ENCODE measurements at places on chromosomes 1 and 21.

DNA sequence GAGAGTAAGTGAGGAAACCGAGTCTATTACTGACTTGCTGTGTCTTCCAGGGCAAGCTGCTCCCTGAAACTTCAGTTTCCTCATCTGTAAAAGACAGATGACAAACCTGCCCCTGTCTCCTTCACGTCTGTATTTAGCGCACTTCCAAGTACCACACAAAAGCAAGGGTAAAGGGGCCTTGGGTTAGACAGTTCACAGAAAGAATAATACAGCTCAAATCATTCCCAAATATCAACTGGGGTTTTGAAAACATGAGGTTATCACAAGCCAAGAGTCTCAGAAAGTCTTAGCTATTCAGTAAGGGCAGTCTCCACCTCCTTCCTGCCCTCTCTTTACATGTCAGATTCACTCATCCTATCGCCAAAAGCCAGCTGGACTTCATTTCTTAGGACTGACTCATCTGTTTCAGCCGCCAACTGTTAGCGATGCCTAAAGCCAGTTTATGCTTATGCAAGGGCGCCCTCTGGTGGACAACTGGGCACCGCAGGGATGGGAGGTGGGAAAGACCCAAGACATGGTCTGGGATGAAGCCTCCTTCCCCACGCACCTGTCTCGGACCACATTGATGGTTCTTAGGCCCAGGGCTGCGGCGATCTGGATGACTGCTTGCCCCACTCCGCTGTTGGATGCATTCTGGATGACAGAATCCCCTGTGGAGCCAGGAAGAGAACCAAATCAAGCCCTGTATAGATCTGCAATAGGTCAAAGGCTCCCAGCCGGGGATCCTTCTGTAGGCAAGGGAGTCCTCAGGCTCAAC is 21.1 kb upstream of the SRSF4 start:
- peak; percentile 87 for DNase-seq

DNA sequence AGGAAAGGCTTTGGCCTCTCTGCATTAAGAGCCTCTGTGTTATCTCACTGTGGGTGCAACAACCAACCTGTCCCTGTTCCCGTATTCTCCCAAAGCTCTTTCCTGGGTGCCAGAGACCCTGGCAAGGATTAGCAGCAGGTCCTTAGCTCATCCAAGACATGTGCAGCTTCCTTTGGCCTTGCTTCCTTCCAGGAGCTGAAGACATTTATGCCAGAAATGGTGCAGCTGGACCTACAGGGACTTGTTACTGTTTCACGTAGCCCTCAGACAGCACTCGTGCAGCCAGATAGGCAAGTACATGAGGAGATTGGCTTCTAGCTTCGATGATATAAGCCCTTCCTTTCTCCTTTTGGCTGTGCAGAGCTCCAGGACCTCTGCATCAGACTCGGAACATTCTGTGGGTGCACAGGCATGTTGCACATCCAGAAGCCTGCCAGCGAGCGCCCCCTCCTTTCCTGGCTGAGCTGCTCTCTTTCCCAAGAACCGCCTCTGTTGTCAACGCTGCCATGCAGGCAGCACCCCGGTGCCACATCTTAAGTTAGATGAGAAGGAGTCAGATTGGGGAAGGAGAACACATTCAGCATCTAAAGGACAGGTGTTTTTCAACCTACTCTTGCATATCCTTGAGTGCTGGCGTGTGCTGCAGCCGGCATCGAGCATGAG is 284.5 kb upstream of the PLXNA2 start:
- DNase-seq = no peak

DNA sequence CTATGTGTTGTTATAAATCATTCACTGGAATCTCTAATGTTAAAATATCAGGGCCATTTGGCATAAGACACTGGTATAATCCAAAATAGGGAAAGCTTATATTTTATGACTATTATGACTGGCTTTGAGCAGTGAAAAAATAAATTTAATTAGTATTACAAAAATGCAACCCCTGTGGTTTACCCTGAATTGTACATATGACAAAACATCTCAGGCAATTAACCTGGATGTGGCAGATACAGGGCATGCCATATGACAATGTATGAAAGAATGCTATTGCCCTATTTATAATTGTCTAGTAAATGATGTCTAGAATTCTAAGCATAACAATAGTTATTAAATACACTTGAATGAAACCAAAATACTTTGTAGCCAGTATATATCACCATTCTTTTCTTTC is 532.5 kb upstream of the ADGRL4 start:
- no peak for DNase-seq

DNA sequence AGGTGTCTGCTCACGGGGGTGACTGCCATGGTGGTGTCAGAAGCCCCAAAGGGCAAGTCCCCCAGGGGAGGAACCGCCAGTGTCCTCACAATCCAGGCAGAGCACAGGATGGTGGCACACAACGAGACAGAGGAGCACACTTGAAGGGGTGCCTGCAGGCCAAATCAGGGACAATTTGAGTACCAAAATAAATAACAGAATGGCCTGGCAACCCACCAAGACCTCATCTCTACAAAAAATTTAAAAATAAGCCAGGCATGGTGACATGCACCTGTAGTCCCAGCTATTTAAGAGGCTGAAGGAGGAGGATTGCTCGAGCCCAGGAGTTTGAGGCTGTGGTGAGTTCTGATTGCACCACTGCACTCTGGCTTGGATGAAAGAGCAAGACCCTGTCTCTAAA is 38.2 kb downstream of the TIAM1 start:
- DNase-seq = no peak

GRCh38 chr1:222910699-222911098 is 95.9 kb downstream of the DISP1 start:
- no peak for DNase-seq

GRCh38 chr1:47872886-47873285 is 124.3 kb downstream of the TRABD2B start:
- no peak for DNase-seq

GRCh38 chr1:1432951-1433803 is 2.3 kb upstream of the VWA1 start:
- peak; percentile 8 for DNase-seq

GRCh38 chr1:66012106-66012784 is 219.6 kb downstream of the PDE4B start:
- no peak for DNase-seq

DNA sequence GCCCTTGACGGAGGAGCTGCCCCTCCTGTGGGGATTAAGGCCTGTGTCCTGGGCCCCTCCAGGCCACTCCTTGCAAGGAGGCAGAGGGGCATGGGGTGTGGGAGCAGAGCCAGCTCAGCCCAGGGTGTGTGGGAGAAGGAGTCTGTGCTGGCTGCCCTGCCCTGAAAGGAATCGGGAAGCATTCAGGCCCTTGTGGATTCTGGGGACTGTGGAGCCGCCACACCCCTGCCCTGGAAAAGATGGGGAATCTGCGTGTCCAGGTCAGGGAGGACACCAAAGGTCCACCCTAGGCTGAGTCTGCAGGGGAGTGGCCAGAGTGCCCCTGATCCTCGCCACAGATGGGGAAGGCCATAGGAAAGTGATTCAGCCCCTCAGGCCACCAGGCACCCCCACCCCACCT is 16.5 kb upstream of the PRDM16 start:
- DNase-seq = no peak

DNA sequence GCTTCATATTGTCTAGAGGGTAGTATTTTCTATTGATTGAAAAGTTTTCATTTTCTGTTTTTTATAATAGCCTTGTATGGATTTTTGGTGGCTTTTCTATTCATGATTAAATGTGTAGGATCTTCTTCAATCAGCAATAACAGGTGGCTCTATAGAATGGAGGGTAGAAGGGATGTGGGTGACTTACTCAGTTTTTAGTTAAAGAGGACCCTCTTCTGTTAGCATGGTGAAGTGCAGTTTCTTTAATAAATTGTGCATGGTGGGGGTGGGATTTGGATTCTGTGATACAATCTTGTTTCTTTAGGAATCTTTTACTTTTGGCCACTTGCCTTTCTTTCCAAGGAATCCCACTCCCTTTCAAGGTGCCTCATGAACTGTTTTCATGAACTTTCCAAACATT is 64.7 kb downstream of the SLC35A3 start:
- peak; percentile 27 for DNase-seq

All from germinal center (tissue), 1 donor.